GM12878 (cell line): ENCODE measurements at places on chromosomes 6 and 20. TPM values are rescaled to one million over a fixed set of nuclear protein-coding genes. Genes with fewer than 3 reads are reported as not detected.

DNA sequence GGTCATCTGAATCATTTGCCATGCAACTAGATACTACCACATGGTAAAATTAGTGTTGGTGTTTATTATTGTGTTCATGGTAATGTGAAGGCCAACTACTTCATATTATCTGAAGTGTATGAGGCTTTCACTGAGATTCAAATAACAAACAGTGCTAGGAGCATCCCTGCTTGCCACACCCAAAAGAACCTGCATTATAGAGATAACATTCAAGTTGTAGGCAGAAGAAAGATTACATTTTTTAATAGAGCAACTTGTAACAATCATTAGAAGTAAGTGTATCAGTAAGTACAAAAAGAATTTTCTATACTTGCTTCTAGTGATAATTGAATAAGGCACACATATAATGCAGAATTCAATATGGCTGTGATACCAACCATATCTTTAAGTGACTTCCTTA, 49.8 kb downstream of the BCKDHB start:
- no peaks in the 10 kb centered on the region for H3K36me3 ChIP-seq
- H3K4me3 ChIP-seq: no peak overlapping the region
- H3K4me1 ChIP-seq: no peaks in the 10 kb centered on the region
- H3K27ac ChIP-seq: no peak overlapping the region

- no peak for DNase-seq
- no peaks in the 10 kb centered on the region for H3K27me3 ChIP-seq
- no peak overlapping the region for H3K4me3 ChIP-seq
- no peaks in the 10 kb centered on the region for H3K36me3 ChIP-seq
These were observed 199.0 kb upstream of the KCNG1 start for GRCh38 chr20:51221791-51222408.

- H3K4me3 ChIP-seq: peak overlapping the region; percentile 86
- DNase-seq: peak; percentile 98
- no peaks in the 10 kb centered on the region; the same call in 1 of the 2 replicates for H3K36me3 ChIP-seq
- no peaks in the 10 kb centered on the region; the same call in 1 of the 2 replicates for H3K4me1 ChIP-seq
These were observed 1.9 kb upstream of the C6orf62 start for GRCh38 chr6:24720604-24721460.

DNA sequence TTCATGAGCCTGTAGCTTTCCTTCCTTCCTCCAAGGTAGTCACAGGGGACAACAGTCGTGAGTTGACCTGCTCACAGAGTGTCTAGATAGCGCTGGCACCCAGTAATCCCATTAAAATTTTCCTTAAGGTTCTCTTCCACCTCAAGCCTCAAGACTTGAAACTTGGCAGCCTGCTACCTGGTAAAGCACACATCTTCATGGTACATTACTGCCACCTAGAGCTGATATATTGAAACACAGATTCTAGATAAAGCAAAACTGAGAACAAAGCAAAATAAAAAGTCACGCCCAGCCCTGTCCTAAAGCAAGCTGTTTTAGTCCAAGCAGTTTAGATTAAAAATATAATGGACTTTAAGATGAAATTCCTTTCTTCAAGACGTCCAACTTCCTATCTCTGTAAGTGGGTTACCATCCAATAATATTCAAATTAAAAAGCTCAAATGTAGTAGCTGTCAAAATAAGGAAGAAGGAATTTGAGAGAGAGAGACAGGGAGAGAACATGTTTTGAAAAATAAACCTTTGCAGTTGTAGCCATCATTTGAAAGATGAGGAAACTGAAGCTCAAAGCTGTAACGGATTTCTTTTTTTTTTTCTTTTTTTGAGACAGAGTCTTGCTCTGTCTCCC, 50.7 kb upstream of the CD83 start:
- no peaks in the 10 kb centered on the region for H3K36me3 ChIP-seq
- peaks cover 6% of the 10 kb centered on the region; the same call in 1 of the 2 replicates for H3K27me3 ChIP-seq
- H3K4me1 ChIP-seq: peaks cover 7% of the 10 kb centered on the region
- no peak for DNase-seq
- H3K27ac ChIP-seq: no peak overlapping the region

DNA sequence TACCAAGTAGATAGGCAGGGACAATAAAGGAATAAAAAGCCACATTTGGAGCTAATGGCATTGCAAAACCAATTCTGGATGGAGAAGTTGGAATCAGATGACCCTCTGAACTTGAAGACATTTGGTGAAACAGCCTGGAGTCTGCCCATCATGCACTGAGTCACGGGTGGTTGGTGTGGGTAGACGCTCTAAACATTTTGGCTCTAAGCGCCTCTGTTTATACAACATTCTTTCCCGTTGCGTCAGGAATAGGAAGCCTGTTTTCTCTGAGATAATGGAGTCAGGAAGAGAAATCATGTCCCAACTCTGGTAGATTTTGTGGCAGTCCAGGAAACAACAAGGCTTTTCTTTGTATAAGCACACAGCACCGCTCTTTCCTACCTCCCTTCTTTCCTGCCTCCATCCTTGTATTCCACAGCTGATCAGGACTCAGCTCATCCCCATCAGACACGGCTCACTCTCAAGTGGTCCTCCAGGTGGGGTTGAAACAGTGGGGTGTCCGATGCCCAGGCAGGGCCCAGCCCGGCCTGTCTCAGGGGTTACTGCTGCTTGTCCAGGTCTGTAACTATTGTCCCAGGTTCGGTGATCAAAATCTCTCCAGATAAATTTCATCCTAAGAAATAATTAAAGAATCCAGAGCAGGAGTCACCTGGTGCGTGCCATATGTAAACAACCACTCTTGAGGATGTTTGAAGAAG, 12.1 kb upstream of the RAMACL start:
- no peak overlapping the region for H3K4me3 ChIP-seq
- DNase-seq: no peak
- no peak overlapping the region for H3K27ac ChIP-seq

DNA sequence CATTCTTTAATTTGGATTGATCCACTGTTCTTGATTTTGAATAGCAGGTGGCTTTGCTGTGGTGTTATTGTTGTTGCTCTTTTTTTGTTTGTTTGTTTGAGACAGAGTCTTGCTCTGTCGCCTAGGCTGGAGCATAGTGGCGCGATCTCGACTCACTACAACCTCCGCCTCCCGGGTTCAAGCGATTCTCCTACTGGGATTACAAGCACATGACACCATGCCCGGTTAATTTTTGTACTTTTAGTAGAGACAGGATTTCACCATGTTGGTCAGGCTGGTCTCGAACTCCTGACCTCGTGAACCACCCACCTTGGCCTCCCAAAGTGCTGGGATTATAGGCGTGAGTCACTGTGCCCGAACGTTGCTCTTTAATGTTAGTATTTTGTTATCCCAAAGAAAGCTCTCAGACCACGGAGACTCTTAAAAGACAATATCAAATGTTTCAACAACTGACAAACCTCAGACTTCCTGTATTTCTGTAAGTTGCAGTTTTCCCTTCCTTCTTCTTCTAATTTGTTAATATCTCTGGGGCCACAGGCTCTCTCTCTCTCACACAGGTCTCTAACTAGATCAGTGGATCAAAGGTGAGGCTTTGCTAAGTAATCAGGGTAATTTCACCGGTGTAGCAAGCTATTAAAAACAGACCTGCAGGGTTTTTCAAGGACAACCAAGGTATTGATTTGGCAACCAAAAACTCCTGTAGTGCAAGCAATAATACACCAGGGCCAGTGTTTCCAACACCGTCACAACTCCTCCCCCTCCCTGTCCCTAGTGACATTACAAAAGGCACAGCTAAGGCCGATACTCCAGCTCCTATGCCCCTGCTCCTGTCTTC, 48.8 kb upstream of the ZNF217 start:
- no peaks in the 10 kb centered on the region for H3K27me3 ChIP-seq
- H3K36me3 ChIP-seq: no peaks in the 10 kb centered on the region
- peak overlapping the region; percentile 88 for H3K27ac ChIP-seq

DNA sequence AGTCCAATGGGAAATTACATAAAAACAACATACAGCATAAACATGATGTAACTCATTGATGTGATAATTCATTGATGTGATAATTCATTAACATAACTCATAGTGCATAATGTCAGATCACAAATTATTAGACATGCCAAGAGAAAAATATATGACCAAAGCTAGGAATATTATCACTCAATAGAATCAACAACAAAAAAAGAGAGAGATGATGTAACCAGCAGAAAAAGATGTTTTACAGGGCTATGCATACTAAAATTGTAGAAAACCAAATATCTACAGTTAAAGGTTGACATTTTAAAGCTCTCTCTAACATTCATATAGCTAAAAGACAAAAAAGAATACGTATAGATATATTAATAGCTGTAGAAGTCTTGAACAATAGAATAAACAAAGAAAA, 1067.2 kb upstream of the ADGRB3 start:
- no peaks in the 10 kb centered on the region for H3K27me3 ChIP-seq
- no peak overlapping the region for H3K4me3 ChIP-seq
- no peaks in the 10 kb centered on the region for H3K36me3 ChIP-seq
- no peak for DNase-seq

- no peak for DNase-seq
- H3K4me1 ChIP-seq: no peaks in the 10 kb centered on the region
- no peak overlapping the region for H3K4me3 ChIP-seq
- H3K27ac ChIP-seq: no peak overlapping the region
- H3K27me3 ChIP-seq: peaks cover 5% of the 10 kb centered on the region; the same call in 1 of the 2 replicates
- H3K36me3 ChIP-seq: no peaks in the 10 kb centered on the region
These were observed 71.4 kb downstream of the FOXA2 start for GRCh38 chr20:22512911-22513489.

DNA sequence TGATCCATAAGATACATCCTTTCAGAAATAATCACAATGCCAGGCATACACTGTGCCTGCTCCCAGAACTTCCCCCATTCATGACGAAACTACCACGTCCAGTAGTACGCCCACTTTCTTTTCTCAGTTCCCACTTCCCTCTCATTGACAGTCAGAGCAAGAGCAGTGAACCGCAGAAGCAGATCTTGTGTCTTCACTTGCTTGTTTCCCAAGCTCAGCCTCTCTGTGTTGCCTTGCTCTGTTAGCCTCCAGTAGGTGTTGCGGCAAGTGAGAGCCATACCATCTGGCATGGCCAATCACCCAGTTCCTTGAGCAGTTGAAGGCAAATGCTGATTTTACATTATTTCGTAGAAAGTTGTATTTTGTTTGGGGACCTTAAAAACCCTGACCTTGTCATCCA, 11.7 kb downstream of the UST start:
- H3K27me3 ChIP-seq: no peaks in the 10 kb centered on the region
- peaks cover 43% of the 10 kb centered on the region for H3K4me1 ChIP-seq

WFDC12 gene
- total RNA-seq: not detected in 2 replicates

SDHAF4 gene
- 8.4 and 9.8 TPM in 2 replicates for total RNA-seq
